ENCODE measurements at places on chromosomes 7 and 10.

DNA sequence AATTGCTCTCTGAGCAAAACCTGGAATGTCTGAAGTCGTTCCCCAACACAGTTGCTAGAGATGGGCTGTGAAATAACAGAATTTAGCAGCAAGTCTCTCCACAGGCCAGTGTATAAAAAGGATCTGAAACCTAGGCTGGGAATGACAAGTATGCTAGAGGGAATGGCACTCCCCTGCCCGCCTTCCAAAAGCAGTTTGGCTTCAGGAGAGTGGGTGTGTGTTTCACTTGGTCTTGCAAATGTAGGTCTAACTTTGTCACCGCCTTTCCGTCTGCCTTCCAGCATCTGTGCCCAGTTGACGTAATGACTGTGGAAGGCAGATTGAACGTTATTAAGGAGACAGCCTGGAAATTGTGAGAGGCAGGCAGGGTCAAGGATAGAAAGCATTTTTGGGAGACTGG lies 18.0 kb upstream of the MTURN start:
- peak; percentile 45 for DNase-seq

DNA sequence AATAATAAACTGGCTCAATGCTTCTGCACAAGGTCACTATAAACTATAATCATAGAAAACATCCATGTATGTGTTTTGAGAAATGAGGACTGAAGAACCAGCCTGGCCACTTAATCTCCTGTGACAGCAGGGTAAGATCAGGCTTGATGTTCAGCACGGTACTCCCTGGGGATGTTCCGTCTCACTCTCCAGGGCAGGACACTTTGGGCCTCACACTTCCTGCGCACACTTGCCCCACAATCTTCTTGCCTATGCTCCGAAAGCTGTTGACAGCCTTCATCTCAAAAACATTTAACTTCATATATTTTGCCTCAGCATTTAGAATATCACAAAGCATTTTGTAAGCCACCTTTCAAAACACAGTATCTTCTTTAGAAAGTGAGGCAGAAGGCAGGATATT lies 92.7 kb downstream of the PARD3 start:
- DNase-seq = no peak

- DNase-seq = no peak
Observed at GRCh38 chr7:42010751-42011150, 226.3 kb downstream of the GLI3 start.

GRCh38 chr10:97314671-97315070 lies 4.4 kb upstream of the FRAT1 start:
- DNase-seq = no peak

- no peak for DNase-seq
Observed at GRCh38 chr7:149833495-149834130, 4.6 kb upstream of the ZNF862 start.

GRCh38 chr7:2821842-2822507 lies 22.1 kb downstream of the GNA12 start:
- no peak for DNase-seq

GRCh38 chr7:120856621-120857352 lies 1.2 kb downstream of the TSPAN12 start:
- DNase-seq = peak; percentile 36

DNA sequence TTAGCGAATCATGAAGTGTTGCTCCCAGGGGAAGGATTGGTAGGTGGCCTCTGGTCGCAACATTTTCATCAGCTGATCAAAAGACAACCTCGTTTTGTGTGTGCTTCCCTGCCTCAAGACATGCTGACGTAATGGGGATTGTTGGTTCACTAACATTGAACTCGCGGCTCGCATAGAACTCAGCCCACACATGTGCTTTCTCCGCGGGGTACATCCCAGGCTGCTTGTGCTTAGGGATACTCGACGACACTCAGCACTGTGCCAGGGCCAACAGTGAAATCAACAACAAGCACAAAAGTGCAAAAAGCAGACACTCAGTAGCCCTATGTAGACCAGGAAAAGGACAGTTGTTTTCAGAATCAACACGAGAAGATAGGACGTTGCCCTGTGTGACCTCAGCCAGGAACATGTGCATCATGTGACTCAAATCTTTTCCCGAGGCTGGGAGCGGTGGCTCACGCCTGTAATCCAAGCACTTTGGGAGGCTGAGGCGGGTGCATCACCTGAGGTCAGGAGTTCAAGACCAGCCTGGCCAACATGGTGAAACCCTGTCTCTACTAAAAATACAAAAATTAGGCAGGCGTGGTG lies 20.8 kb downstream of the WIPI2 start:
- DNase-seq = no peak

- no peak for DNase-seq
Observed at GRCh38 chr7:25289518-25289917, 61.2 kb upstream of the NPVF start.

GRCh38 chr7:16027396-16027795 lies 340.9 kb upstream of the MEOX2 start:
- DNase-seq = no peak

DNA sequence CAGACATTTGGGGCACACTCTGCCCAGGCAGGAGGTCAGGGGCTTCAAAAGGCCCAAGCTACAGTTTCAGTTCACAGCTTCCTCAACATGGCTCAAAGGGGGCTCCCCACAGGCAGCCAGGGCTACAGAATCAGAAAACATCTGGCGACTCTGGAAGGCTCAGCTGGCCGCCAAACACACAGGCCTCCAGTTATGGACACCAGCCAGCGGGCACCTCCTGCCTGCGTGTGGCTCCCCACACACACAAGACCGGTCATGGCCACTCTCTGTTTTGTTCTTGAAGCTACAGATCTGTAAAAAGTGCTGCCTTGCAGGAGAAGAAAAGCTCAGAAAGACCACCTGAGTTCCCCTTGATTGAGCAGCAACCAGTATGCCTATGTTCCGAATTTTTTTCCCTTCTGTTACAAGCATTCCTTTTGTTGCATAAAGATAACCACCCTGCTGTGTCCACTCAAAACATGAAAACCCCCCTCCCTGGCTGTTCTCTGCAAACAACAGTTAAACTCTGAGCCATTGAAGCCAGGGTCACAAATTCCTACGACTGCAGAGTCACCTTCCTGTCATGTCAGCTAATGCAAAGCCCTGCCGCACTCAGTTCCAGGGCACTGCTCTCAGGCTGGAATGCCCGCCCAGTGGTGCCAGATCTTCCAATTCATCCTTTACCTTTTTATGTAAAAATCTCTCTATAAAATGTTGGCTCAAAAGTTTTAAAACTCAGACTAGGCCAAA lies 33.6 kb downstream of the VSTM4 start:
- DNase-seq = peak; percentile 67

Measured in heart right ventricle (tissue), 16 donors.